ENCODE measurements at places on chromosomes 3 and 15.
A peak's percentile ranks its signal among the peaks of the same experiment; 100 is the strongest.

DNA sequence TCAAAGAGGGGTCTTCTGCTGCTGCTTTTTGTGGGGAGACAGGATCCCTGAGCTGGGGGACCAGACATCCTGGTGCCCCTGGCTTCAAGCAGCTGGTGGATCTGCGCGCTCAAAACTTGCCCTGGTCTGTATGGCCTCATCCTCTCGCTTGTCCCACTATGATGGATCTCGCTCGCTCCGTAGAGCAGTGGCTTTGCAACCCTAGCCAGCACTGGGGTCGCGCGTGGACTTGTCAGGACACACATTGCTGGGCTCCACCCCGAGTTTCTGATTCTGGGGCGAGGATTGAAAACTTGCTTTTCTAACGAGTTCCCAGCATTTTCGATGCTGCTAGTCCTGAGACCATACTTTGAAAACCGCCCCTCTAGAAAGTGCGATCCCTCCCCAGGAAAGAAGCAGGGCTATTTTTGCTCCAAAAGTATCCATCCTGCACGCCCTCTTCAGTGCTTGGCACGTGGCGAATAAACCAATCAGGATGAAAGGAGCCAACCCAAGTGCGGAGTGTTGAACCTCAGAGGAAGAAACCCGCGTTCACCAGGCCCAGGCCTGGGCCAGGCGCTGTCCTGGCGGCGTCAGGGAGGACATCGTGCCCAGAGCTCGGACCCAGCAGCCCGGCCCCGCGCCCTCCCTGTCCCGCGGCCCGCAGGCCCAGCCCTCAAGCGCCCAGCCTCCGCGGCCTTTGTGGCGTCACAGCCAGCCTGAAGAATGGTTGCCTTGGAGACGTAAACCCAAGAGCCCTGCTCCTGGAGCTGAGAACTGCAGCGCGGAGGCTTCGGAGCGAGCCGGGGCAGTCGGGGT is at the start of gene CFAP100:
CFAP100 (plus strand) TSS at position 731 of the 798 bp plus-strand sequence. CDS start 1,092 bp downstream, outside the sequence.
- DNase-seq, result peak; percentile 39

GRCh38 chr3:60742606-60743145 is 508.6 kb downstream of the FHIT start:
- DNase-seq, result no peak

DNA sequence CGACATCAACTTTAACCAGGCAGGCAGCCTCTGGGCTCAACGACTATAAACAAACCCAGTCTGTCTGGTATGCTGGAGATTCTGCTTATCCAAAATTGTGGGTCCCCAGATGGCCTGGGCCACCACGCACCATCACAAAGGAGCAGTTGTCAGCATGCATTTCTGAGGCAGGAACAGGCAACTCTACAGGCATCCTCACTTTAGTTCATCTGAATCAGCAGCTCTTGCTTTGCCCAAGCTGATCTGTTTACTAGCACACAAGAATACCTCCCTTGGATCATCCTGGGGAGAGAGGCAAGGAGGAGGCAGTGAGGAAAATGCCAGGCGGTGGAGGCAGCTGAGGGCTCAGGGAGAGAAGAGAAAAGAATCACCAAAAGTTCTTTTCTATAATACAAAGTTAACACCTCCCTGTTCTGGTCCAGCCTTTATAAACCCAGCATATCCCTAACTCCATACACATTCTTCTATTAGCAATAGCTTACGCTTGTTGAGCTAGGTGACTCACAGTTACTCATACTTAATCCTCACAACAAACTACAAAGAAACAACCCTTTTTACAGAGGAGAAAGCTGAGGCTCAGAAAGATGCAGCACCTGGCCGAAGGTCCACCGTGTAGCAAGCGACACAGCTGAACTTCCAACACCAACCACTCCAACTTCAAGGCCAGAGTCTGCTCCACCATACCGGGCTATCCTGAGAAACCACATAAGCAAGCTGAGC is 33.6 kb downstream of the ZDHHC3 start:
- no peak for DNase-seq

DNA sequence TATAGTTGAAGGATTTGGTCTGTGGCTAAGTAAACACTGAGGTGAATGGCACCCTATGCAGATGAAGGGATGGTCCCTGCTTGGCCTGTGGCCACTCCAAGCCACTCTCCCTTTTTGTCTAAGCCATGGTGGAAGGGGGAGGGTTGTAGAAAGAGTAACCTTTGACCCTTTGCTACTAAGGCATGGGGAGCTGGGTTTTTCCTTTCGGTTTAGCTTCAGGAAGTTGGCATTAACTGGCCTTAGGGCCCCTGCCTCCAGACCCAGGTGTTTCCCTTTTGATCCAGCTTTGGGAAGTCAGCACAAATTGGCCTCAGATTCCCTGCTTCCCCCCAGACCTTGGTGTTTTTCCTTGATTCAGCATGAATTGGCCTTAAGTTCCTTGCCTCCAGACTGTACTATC is 49.5 kb downstream of the EFCAB12 start:
- no peak for DNase-seq

DNA sequence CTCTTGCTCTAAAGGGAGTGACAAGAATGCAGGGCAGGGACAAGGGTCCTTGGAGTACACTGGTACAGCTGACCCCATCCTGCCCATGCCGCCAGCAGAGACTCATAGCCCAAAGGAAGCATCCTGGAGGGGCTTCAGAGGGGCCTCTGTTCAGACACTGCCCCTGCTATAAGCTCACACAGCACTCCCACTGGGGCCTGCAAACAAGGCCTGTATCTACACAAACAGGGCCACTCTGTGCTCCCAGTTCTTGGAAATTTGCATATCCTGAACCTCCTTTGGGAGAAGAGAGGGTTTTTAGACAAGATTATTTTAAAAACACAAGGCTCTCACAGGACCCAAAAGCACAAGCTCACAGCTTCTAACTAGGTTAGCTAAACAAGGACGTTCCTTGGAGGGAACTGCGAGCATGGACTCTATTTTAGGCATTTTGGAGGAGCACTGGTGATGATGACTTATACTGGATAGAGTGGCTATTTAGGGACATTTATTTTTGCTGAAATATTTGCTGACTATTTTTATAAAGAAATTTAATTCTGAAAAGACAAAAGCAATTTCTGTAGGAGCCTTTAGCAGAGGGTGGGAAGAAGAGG is 16.4 kb upstream of the ANKRD34C start:
- DNase-seq, result no peak

- DNase-seq, result no peak
Observed at GRCh38 chr3:157263027-157263426, 103.1 kb upstream of the CCNL1 start.

DNA sequence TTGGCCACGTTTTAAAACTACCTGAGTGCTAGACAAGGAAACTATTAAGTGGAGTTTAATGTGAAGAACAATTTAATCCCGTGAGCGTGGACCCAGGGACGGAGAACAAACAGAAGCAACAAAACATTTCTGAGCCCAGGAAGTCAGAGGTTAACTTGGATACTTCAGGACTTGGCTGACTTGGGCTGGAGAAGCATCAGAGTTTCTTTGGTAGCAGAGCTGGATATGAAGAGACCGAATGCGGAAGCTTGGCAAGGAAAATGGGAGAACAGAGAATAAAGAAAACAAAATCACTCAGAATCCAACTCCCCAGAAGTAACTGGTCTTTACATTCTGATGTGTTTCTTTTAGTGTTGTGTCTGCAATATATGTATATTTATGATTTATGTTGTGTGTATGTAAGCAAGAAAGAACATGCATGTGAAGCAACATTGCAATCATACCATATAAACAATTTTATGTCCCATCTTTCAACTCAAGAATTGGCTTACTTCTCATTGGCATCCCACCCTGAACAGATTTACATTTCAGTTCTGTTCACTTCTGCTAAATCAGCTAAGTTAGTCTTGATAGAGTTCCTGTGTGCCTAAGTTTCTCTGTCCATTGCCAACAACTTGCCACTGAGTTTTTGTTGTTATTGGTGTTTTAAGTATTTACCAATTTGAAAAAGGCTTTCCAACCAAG is 17.2 kb upstream of the PLOD2 start:
- DNase-seq, result no peak

GRCh38 chr3:24589931-24590880 is 95.6 kb upstream of the THRB start:
- DNase-seq, result no peak

DNA sequence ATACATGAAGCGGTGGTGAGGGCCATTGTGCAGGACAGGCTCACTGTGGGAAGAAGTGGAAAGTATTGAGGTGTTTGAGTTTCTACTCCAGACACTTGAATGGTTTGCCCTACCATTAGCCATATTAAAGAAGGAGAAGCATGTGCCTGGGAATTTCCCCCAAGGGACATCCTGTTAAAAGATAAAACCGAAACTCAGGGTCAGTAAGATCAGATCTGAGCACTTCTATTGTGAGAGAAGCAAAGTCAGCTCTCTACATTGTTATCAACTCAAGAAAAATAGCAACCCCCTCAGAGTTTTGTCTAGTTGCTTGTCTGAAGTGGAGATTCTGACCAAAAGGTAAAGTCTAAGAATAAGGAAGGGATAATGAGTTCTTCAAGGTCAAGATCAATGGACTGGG is 269.8 kb downstream of the CHST2 start:
- DNase-seq, result no peak

DNA sequence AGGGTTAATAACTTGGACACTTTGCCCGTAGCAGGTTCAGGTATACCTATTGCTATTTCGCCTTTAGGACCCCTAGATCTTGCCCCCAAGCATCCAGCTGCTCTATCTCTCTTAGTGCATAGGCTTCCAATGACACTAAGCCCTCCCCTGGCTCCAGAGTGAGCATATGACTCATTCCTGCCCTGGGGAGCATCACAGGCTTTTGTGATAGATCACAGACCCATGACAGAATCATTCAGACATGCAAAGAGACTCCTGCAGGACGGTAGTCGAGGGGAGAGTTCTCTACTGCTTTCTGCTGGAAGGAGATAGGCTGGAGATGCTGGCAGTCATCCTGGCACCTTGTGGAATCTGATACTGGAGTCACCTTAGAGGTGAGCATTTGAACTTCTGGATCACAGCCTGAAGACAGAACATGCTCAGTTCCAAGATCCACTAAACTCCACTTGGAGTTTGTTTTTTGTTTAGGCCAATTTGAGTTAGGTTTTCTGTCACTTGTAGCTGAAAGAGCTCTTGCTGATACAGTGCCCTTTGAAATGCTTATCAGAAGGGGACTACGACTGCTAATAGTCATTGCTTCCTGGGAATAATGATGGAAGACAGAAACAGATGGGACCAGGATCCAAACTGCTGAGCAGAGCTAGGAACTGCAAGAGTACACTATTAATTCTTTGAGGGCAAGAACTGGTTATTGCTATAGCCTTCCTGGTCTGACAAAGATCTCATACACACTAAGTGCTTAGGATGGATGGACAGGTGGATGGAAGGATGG is 11.0 kb downstream of the LYSMD2 start:
- peak; percentile 60 for DNase-seq

- DNase-seq, result no peak
Observed at GRCh38 chr15:69852482-69852881, 245.2 kb downstream of the TLE3 start.

- DNase-seq, result no peak
Observed at GRCh38 chr15:67201136-67201535, 53.3 kb downstream of the AAGAB start.

DNA sequence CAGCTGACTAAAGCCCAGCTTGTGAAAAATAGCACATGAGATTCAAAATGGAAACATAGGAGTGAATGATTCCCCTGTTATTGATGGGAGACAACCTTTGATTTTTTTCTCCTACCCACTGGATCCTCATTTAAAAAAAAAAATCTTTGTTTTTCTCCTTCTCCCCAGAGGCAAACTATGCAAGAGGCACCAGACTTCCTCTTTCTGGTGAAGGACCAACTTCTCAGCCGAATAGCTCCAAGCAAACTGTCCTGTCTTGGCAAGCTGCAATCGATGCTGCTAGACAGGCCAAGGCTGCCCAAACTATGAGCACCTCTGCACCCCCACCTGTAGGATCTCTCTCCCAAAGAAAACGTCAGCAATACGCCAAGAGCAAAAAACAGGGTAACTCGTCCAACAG is 2.6 kb downstream of the CACNA1D start:
- DNase-seq, result no peak

DNA sequence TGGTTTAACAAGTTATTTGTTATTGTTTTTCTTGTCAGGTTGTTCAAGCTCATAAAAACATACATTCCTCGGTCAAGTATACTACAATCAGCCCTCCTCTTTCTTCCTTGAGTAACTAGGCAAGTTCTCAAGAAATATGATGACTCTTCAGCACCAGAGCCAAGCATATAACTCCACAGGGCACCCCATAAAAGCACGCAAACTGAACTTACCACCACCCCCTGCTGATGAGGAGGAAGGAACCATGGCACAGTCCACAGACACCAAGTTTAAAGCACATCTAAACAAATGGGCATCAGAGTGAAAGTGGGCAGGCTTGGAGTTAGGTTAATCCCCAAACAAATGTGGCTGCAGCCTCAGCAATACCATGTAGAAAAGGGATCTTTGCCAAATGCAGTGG is 5.3 kb downstream of the IP6K2 start:
- no peak for DNase-seq

- DNase-seq, result peak; percentile 66
Observed at GRCh38 chr15:20356444-20356910, 185.1 kb downstream of the GOLGA6L6 start.

DNA sequence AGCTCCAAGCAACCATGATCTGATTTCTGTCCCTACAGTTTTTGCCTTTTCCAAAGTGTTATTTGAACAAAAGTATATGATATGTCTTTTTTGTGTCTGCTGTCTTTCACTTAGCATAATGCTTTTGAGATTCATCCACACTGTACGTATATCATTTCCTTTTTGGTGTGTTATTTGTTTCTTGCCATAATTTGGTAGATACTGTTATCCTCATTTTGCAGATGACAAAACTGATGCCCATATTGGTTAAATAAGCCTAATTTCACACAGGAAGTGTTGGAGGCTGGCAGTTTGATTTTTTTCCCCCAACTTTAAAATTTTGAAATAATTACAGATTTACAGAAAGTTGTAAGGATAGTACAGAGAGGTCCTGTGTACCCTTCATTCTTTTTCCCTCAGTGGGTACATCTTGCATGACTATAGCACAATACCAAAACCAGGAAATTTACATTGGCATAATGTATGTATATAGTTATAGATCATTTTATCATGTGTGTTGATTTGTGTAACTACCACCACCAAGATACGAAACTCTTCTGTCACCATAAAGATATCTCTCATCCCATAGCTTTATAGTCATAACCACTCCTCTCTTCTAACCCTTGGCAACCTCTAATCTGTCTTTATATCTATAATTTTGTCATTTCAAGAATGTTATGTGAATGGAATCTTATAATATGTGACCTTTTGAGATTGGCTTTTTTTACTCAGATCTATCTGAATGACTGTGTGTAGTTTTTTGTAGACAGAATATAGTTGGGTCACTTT is 55.6 kb downstream of the RASA2 start:
- DNase-seq, result no peak

DNA sequence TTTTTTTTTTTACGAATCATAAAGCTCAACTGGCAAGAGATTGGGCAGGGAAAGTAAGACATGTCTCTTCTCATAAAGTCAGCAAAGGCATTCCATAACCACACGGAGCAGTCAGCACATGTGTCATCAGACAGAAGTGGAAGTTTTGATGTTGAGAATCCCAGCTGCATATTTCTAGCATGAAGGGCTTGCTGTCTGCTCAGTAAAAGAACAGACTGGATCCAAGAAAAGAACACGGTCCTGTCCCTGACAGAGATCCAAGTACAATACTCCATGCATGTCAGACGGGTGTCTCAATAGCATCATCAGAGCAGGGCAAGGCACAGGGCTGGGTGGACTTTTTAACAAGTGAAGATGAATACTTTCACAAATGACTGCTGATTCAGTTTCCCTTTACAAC is 38.2 kb downstream of the ABI3BP start:
- peak; percentile 84 for DNase-seq

- DNase-seq, result no peak
Observed at GRCh38 chr3:47409688-47410416, 29.0 kb downstream of the PTPN23 start.

Data from tibial artery (tissue), 4 donors.